Activated CD4-positive, alpha-beta T cell treated with anti-CD3 and anti-CD28 coated beads, Interleukin-10, Interleukin-2, amounts not matched to agents 100 ng/mL and 50 ng/mL, durations not matched to agents 16 hours and 8 hours (primary cell): ENCODE measurements at places on chromosomes 16 and 17.

- no peak for DNase-seq
Measured at GRCh38 chr17:7352503-7352889, 534 bp downstream of the KCTD11 start.

GRCh38 chr16:81591545-81591870, 146.9 kb downstream of the CMIP start:
- DNase-seq = no peak

GRCh38 chr16:2763173-2763572, 10.7 kb downstream of the SRRM2 start:
- DNase-seq = no peak

DNA sequence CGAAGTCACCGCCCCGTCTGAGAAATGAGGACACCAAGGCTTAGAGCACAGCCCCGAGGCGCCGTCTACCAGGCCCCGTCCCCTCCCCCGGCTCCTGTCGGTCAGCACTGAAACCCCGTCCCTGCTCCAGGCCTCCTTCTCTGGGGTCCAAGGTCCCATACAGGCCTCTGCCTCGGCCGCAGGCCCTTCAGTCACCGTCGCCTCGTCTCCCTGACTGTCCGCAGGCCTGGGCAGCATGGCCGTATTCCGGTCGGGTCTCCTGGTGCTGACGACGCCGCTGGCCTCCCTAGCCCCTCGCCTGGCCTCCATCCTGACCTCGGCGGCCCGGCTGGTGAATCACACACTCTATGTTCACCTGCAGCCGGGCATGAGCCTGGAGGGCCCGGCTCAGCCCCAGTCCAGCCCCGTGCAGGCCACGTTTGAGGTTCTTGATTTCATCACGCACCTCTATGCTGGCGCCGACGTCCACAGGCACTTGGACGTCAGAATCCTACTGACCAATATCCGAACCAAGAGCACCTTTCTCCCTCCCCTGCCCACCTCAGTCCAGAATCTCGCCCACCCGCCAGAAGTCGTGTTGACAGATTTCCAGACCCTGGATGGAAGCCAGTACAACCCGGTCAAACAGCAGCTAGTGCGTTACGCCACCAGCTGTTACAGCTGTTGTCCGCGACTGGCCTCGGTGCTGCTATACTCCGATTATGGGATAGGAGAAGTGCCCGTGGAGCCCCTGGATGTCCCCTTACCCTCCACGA, 617 bp downstream of the COASY start:
- DNase-seq = no peak

- DNase-seq = no peak
Measured at GRCh38 chr17:74810699-74811485, 34.7 kb upstream of the NAT9 start.

GRCh38 chr16:5024632-5025031, 9.1 kb downstream of the NAGPA start:
- DNase-seq = no peak

DNA sequence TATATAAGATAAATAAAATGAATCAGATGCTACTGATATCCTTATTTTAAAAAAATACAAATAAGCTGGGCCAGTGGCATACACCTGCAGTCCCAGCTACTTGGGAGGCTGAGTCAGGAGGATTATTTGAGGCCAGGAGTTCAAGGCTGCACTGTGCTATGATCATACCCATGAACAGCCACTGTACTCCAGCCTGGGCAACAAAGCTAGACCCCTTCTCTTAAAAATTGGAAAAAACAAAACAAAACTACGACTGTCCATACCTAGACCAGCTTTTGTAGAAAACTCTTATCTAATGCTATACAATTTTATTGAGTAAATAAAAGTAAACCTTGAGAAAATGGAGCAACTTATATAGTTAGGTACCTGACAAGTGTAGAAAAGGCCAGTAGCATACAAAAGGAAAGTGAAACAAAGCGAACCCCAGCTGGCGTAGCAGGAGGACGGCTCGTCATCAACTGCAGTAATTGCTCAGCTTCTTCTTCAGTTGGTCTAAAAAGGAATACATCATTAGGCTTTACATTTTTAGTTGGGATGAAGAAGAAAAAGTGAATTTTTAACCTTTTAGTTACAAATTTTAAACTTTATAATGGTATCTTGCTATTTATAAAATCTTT, 23.6 kb downstream of the INTS2 start:
- DNase-seq = peak; percentile 50

DNA sequence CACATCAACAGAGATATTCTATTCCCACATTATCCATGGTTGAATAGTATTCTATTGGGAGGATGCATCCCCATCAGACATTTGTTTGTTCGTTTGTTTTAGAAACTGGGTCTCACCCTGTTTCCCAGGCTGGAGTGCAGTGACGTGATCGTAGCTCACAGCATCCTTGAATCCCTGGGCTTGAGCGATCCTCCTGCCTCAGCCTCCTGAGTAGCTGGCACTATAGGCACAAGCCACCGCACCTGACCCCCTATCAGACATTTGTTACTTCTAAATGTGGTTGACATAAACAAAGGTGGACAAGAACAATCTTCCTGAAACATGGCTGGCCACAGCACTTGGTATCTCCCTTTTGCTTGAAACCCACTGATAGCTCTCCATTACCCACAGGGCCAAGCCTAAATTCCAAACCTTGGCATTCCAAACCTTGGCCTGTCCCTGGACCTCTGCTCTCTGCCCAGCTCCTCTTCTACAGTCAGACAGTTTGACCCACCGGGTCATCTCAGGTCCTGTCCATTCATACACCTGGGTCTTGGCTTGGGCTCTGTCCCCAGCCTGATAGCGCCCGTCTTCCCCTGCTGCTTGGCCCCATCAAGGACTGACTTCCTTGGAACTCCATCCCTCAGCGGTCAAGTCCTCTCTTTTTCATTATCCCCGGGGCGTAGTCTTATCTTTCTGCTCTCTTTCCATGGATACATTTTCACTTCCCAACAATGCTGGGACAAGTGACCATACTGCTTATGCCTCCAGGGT, 1.5 kb upstream of the PRR29 start:
- DNase-seq = no peak

DNA sequence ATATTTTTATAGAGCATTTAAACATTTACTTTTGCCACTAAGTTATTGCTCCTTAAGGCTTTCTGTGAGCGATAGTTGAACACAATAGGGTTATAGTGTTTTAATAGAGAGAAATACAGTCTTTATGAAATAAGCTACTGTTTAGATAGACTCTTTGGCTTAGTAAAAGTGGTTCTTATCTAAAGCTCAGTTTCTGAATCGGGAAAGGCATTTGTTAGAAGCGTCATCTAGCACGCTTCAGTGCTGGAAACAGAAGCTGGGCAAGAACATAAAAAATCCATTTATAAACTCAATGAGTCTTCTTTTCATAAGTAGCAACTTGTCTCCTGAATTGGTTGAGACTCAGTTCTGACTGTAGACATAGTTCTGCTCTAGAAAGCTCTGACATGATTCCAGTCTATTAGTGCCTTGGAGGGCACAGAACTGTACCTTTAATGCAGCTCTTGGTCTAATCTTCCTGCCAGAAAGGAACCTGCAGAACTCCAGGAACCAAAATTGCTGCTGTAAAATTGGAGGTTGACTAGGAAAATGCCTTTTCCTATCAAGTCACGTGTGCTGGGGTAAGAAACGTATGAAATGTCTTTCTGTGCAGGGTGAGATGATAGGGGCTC, 55.4 kb upstream of the DNAJA2 start:
- no peak for DNase-seq

DNA sequence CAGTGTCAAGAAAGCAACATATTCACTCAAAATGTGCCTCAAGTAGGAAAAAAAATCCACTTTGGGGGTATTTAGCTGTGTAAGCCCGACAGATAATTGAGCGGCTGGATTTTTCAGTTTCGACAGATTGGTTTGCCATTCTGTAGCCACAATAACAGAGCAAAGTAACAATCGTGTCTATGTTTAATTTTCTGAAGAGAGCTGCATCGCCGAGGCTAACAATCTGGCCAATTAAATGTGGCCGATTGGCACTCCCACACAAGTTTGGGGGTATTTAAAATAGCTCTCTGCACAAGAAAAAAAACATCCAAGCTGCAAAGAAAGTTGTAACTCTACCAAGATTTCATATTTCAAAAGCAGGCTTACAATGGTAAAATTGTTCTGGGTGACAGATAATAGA, 99.7 kb upstream of the CDH13 start:
- DNase-seq = no peak

- no peak for DNase-seq
Measured at GRCh38 chr17:32773856-32774694, 102.8 kb downstream of the MYO1D start.

DNA sequence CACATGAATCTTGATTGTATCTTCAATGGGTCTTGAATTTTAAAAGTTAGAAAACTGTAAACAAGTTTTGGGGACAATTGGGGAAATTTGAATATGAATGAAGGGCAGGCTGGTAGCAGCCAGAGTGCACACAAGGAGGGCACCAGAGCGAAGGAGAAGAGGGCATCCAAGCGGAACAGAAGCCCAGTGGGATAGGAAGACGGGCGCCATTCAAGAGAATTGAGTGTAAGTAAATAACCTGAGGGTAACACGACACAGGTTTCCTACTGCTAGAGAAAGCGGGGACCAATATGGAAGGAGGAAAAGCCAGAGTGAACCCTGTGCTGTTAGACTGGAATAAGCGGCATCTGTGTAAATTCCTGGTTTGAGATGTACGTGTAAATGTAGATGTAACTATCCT, 115.1 kb upstream of the CCL2 start:
- no peak for DNase-seq

- no peak for DNase-seq
Measured at GRCh38 chr17:7217113-7217987, 2.3 kb downstream of the DLG4 start.

- no peak for DNase-seq
Measured at GRCh38 chr17:39200957-39201510, 951 bp downstream of the RPL19 start.

- peak; percentile 75 for DNase-seq
Measured at GRCh38 chr17:83079352-83079747, at the start of gene METRNL. METRNL (plus strand) TSS chr17:83079609; CDS start chr17:83079816, 207 bp downstream.

- no peak for DNase-seq
Measured at GRCh38 chr16:64269756-64270155, 852.1 kb downstream of the CDH11 start.

DNA sequence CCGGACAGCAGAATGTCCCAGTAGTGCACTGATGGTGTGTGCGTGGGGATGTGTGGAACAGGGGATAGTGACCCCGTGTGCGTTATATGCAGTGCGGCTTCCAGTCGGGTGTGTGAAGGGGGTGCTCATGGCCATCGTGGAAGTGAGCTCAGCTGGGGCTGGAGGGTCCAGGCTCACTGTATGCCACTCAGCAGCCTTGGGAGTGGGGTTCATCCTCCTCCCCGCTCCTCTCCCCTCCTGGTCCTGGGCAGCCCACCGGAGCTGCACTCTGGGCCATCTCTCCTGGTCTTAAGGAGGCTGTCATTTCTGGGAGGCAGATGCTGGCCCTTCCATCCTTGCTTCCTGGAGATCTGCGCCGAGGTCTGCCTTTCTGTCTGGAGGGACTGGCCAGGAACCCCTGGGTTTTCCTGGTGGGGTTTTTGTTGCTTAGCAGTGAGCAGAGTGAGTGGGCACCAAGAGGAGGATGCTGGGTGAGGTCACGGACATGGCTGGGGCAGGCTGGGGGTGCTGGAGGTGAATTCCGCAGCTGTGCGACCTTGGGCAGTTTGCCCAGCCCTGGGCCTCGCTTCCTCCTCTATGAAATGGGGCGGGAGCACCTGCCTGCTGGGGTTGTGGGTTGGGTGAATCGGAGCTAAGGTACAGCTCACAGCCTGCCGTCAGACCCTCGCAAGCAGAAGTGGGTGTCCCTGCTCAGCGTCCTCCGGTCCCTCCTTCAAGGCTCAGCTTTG, 164.1 kb downstream of the SEC14L1 start:
- no peak for DNase-seq

- DNase-seq = peak; percentile 44
Measured at GRCh38 chr17:44887971-44888954, 11.0 kb downstream of the EFTUD2 start.

DNA sequence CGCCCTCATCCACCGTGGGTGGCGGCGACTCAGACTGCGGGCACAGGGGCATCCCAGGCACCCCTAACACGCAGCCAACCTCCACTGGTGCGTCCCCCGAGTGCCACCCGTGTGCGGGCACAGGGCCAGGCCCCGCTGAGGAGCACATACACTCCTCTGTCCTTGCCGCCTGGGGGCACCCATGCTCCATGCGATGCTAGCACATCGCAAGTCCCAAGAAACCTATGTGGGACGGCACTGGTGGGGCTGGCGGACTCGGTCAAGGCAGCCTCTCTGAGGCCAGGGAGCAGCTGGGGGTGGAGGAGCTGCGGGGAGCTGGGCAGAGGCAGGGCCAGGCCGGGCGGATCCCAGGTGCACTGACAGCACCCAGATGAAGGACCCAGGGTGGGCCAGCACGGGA, 4.0 kb downstream of the ZNF598 start:
- DNase-seq = no peak

DNA sequence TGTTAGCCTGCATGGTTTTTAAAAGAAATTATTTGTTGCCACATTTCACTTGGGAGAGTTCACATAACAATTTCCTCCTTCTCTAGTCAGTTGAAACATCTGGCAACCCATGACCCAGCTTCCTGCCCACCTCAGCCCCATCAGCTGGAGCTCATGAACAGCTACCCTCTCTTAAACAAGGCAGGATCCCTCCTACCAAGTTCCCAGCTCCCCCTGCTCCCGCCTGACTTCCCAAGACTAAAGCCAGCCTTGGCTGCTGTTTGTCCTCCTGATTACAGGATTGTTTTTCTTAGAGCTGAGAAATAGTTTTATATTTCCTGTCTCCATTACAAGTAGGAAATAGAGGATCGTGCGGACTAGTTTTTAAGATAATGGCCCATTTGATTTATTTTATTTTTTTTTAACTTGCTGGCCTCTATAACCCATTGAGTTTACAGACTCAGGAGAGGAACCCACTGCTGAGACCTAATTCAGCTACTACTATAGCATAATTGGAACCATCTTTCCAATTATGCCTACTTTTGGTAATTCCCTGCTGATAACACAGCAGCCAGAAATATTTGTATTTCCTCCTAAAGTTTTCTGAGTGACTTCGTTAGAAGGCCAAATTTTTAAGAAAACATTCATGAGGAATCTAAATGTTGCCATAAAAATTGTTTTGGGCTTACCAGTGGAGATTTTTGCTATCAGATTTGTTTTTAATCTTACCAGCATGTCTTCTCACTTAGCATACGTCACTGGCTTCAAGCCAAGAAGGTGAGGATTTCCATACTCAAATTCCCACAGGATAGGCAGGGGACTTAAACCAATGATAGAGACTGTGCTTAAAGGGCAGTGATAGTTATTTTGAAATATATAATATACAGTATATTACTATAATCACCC, 90.0 kb downstream of the ELAC2 start:
- DNase-seq = no peak

DNA sequence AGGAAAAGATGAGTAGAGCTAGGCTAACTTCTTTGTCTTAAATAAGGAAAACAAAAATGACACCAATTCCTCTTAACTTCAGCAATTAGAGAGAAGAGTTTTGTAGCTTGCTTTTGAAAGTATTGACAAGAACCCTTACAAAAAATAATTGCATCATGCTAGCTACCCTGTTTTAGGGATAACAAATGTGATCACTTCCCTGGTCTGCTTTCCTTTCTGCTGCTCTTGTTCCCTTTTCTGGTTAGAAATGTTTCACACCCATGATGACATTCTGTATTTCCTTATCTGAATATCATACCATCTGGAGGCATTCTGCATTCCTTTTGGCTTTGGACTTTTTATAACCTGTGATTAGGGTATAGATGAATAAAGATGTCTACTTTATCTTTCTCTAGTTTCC, 9.9 kb upstream of the SMIM36 start:
- no peak for DNase-seq

GRCh38 chr17:19456016-19456927, 45.2 kb downstream of the RNF112 start:
- no peak for DNase-seq

- DNase-seq = no peak
Measured at GRCh38 chr16:89014403-89015230, 37.6 kb upstream of the CBFA2T3 start.

- DNase-seq = no peak
Measured at GRCh38 chr16:49530427-49530970, 156.9 kb downstream of the C16orf78 start.
